Activated gamma-delta T cell treated with anti-CD3 and anti-CD28 coated beads, Interleukin-2, amount 50 U/mL, for 16 hours (primary cell): ENCODE measurements at places on chromosomes 12 and 14.

DNA sequence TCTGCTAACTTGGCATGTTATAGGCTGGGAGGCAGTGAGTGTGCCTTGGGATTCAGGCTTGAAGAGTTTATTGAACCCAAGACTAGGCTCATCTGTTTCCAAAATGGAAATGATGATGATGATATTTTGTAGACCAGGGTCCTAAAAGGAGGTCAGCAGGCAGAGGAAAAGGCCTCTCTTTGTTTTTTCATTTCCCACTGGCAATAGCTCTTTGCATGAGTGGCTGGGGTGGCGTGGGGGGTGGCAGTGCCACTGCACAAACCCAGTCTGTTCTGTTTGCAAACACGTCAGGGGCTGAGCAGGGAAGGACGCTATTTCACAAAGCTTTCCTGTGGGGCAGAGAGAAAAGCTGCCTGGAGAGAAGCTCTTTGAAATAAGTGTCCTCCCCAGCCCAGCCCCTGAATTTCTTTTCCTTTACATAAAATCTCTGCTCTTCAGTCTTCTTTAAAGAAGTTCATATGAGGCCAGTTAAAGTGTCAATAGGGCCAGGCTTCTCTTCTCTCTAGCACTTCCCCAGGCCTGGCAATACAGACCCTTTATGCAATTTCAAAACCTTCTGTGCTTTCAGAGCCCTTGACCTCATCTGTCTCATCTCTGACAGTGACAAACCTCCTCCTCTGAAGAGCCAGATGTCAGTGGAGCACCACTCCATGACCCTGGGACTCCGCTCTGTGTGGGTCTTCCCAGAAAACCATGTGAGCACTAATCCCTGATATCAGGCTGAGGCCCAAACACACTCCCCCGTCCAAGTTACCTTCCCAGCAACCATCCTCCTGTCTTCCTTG is 72.8 kb downstream of the ZNF664 start:
- DNase-seq, result no peak

GRCh38 chr12:31466768-31467167 is 124.2 kb downstream of the DENND5B start:
- DNase-seq, result no peak

DNA sequence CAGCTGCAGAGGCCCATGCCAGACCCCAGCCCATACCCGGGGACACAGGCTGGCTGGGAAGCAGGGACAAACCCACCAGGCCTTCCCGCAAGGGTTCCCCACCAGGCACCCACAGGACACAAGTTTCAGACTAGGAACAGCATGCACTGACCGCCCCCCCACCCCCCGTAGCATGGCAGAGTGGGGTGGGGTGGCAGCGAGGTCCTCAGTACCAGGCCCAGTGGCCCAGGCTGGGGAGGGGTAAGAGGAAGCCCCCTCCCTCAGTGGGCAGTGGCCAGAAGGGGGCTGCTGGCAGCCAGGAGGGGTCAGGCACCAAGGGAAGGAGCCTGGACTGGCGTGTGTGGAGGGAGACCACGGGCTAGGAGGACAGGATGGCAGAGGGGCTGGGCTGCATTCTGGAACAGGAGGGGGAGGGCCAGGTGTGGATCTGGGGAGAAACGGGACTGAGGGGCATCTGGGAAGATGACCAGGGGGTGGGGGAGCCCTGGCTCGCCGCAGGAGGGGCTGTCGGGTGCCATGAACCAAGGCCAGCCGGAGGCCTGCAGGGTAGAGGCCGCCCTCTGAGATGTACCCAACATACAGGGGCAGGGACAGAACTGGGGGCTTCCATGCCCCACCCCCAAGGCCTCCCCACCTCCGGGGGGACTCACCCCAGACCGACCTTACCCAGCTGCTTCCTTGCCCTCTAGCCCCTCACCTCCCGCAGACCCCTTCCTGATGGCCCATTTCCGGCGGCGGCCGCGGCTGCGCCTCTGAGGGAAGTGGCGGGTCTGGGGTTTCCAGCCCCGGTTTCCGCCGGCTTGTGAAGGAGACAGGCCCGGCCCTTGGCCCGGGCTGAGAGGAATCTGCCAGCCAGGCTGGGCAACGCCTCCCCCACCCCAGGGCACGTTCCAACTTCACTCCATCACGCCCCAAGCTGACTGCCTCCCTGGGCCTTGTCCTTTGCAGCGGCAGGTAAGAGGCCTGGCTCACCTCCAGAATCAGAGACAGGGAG is 5.6 kb upstream of the JAG2 start:
- DNase-seq, result peak; percentile 40

DNA sequence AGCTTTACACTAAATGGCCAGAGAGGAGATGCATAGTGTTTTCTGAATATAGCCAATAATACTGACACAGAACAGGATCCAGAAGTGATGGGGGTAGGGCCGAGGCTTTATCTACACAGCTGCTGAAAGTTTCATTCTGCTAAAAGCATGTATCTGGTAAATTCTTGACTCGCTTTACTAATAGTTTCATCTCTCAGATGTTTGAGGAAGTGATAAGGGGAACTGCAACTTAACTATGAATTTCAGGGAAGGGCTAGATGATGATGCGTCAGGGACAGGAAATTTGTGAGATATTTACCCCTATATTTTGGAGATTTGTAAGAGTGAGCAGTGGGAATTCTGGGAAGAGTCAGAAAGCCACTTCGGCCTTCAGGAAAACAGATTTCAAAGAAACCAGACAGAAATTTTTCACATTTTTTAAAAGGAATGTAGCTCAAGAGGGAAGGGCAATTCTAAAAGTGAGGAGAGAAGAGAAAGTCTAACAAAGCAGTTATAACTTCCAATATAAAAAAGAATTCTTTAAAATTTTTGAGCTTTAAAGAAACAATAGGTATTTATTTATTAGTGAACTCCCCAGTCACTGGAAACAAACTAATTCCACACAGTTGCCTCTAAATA is 243.1 kb downstream of the BCAT1 start:
- no peak for DNase-seq

DNA sequence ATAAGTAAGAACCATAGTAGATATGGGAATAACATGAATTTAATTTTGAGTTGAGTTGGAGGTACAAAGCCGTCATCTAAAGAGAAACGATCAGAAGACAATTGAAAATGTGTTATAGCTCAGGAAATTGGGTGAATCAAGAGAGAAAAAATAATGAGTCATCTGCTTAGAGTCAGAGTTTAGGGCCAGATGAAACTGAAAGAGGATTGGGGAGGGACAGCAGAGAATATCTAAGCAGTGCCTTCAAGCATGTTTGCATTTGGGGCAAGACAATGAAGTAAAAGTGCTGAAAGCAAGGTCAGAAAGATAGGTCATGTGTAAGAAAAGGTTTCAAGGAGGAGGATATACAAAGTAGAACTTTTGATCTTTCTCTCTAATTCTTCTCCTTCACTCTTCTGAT is 49.4 kb downstream of the SLC15A5 start:
- DNase-seq, result no peak

- no peak for DNase-seq
Measured at GRCh38 chr14:101363261-101363555, 198.1 kb upstream of the DIO3 start.

- DNase-seq, result no peak
Measured at GRCh38 chr12:108033090-108033489, 96.0 kb upstream of the WSCD2 start.

- DNase-seq, result no peak
Measured at GRCh38 chr14:58813745-58814144, 176.0 kb downstream of the DACT1 start.

DNA sequence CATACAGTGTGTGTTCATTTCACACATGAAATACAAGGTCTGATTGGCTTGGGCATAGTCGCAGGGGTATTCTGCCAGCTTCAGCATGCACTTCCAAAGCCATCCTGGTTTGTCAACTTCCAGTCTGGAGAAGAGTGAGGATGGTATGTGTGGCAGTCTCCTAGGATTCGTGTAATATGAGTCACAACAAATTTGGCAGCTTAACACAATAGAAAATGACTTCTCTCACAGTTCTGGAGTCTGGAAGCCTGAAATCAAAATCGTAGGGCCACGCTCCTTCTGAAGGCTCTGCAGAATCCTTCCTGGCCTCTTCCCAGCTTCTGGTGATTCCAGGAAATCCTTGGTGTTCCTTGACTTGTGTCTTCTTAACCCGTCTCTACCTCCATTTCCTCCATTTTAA is 167.5 kb downstream of the PPM1H start:
- no peak for DNase-seq

GRCh38 chr12:52321418-52321817 is 220 bp upstream of the KRT83 start:
- no peak for DNase-seq

GRCh38 chr14:34568803-34569202 is 29.3 kb upstream of the EAPP start:
- DNase-seq, result no peak

- no peak for DNase-seq
Measured at GRCh38 chr12:6316921-6317692, 6.6 kb downstream of the PLEKHG6 start.

DNA sequence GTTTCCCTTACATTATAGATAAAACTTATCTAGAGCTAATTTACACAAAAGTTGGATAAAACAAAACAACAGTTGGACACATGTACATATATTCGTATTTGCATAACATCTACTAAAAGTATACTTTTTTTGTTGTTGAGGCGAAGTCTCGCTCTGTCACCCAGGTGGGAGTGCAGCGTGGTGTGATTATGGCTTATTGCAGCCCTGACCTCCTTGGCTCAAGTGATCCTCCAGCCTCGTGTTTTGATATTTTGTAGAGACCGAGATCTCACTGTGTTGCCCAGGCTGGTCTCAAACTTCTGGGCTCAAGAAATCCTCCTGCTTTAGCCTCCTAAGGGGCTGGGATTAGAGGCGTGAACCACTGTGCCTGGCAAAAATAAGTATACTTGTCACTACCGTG is 9.4 kb downstream of the SYNE2 start:
- DNase-seq, result no peak
